ENCODE measurements at places on chromosomes 12 and 14.

- DNase-seq: no peak
These were observed 859.3 kb upstream of the ATXN7L3B start for GRCh38 chr12:73678335-73678734.

GRCh38 chr14:101198398-101199027 lies 295.0 kb upstream of the RTL1 start:
- DNase-seq: no peak

- no peak for DNase-seq
These were observed 60.1 kb upstream of the EIF5 start for GRCh38 chr14:103273745-103274615.

DNA sequence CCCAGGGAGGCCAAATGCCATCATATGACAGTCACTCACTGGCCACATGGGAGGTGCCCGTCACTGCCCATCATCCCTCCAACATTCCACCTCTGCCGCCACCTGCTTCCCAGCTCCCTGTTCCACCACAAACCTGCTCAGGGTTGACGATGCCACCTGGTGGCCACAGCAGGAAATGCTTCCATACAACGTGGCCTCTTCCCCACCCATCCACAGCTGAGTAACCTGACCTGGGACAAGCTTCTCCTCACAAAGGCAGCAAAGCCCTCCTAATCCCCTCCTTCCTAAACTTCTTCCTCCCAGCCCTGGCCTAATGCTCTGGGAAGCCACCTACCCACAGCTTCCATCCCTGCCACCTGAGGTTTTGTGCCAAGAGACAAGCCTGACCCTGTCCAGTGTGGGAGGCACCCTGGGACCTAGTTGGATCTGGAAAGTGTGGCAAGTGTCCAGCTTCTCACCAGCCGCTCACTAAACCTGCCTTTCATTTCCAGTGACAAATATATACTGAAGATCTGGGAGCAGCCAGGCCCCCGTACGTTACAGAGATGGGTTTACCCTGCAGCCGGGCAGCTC lies 4.3 kb downstream of the DEGS2 start:
- DNase-seq: peak; percentile 38

- DNase-seq: no peak
These were observed 5.3 kb upstream of the DAAM1 start for GRCh38 chr14:59183150-59183549.

DNA sequence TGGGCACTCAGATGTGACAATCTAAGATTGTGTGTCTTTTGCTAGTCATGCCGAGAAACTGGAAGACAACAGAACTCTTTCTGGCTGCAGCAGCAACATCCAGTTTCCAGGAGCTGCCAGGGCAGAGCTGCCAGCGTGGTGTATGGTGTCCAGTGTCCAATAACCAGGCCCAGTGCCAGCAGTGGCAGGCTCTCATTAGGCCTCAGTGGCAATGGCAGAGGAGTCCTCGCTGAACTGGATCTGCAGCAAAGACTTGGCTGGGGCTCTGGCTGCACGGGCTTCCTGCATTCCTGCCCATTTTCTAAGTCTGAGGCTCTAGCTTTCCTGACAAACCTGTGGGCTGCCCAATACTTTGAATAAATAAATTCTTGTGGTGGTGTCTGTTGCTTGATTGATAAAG lies 26.2 kb upstream of the PPM1A start:
- DNase-seq: no peak

GRCh38 chr12:118188690-118189371 lies 52.9 kb downstream of the PEBP1 start:
- DNase-seq: no peak

DNA sequence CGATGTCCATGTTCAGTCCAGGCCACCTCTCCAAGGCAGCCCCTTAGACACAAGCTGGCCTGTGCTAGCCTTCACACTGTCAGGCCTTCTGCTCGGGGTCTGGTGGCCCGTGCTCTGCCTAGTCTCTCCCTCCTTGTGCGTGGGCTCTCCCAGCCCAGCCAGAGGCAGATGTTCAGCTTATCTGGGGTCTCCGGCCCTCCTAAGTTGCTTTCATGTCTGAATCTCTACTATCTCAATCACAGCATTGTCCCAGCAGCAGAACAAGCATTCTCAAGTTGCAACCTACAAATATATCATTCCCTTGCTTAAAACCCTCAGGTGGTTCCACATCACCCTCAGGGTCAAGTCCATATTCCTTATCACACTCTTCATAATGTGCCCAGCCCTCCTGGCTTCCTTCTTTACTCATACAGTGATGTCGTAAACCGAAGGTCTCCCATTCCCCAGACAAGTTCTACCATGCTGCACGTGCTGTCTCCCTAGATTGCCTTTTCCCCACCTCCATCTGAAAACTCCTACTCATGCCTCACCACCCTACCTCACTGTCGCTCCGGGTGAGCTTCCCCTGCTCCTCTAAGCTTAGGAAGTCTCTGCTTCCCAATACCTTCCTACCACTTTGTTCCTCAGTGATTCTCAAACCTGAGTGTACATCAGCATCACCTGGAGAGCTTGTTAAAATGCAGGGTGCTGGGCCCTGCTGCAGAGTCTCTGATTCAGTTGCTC lies 1.5 kb downstream of the KRT73 start:
- no peak for DNase-seq

GRCh38 chr14:56143025-56143424 lies 24.8 kb downstream of the PELI2 start:
- DNase-seq: no peak

GRCh38 chr12:47991106-47992061 lies 12.9 kb downstream of the COL2A1 start:
- no peak for DNase-seq

- no peak for DNase-seq
These were observed 99.6 kb upstream of the MDM1 start for GRCh38 chr12:68431786-68432185.

DNA sequence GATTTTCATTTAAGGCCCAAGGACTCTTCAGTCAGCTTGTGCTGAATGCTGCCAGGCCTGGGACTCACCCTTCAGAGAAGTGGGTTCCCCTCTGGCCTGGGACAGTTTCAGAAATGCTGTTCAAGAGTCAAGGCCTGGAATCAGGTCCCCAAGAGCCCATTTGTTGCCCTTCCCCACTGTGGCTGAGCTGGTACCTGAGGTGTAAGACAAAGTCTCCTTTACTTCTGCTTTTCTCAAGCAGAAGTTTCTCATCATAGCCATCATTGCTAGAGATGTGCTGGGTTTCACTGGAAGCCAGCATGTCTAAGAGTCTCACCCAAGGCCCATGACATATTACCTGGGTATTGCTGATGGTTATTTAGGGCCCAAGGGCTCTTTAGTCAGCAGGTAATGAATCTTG lies 8.9 kb downstream of the FANCM start:
- no peak for DNase-seq

- DNase-seq: no peak
These were observed 205.0 kb upstream of the FOXN3 start for GRCh38 chr14:89621791-89622638.

GRCh38 chr12:112149596-112149995 lies 24.2 kb downstream of the TRAFD1 start:
- DNase-seq: no peak

- no peak for DNase-seq
These were observed 340.4 kb downstream of the NAV3 start for GRCh38 chr12:78171061-78171460.

GRCh38 chr12:63994704-63995103 lies 150.2 kb downstream of the SRGAP1 start:
- DNase-seq: no peak

GRCh38 chr12:65881965-65882413 lies 57.7 kb downstream of the HMGA2 start:
- no peak for DNase-seq

DNA sequence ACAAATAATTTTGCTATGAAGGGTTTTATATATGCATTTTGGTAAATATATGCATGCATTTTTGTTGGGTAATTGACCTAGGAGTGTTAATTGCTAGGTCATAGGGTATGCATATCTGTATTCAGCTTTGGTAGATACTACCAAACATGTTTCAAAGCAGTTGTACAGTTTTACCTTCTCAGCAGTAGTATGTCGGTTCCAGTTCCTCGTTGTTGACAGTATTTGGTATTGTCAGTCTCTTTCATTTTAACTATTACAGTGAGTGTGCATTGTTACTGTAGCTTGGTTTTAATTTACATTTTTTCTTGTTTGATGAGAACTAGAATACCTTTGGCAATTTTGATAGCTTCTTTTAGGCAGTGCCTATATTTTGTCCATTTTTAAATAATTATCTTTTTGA lies 98.9 kb downstream of the ARID2 start:
- no peak for DNase-seq

- no peak for DNase-seq
These were observed 73.9 kb upstream of the PAWR start for GRCh38 chr12:79764641-79765040.

- no peak for DNase-seq
These were observed 17.7 kb downstream of the DNAL1 start for GRCh38 chr14:73662487-73662943.

DNA sequence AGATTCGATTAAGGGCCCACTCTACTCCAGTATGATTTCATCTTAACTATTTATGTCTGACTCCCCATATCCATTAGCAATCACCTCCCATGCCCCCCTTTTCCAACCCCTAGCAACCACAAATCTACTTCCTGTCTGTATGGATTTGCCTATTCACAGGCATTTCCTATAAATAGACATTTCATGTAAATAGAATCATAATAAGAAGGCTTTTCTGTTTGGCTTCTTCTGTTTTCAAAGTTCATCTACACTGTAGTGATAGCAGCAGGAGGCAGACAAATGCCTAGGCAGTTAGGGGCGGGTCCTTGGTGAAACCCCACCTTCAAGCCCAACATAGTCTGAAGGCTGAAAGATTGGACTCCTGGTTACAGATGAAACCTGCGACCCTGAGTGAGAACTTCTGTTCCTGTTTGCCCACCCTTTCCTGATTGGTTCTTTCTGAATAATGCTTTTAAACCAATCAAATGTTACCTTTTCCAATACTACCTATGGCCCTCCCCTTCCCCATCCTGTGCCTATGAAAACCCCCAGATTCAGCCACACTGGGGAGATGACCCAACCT lies 62.1 kb upstream of the HECTD1 start:
- no peak for DNase-seq

DNA sequence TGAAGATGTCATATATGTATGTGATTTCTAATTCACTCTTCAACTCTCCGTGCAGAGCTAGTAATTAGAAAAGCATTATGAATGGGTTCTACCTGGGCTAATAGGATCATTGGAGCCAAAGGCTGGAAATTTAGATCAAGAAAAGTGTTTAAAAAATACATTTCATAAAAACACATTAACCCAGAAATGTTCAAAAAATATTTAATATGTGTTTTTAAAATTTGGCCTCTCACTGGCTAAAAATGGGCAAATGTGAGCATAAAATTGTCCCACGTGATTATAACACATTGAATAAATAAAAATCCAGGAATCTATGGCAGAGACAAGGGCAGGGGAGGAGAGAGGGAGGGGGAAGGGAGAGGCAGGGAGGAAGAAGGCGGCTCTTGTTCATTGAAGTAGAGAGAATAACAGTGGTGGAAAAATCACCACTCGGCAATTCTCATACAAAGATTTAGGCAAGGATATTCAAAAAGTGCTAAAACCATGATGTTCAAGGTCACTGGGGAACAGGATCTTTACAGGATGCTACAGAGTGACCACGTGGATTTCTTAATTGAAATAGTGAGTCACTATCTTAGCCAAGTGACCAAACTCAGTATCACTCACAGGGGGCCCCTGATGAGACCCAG lies 38.8 kb downstream of the FBXO21 start:
- no peak for DNase-seq

DNA sequence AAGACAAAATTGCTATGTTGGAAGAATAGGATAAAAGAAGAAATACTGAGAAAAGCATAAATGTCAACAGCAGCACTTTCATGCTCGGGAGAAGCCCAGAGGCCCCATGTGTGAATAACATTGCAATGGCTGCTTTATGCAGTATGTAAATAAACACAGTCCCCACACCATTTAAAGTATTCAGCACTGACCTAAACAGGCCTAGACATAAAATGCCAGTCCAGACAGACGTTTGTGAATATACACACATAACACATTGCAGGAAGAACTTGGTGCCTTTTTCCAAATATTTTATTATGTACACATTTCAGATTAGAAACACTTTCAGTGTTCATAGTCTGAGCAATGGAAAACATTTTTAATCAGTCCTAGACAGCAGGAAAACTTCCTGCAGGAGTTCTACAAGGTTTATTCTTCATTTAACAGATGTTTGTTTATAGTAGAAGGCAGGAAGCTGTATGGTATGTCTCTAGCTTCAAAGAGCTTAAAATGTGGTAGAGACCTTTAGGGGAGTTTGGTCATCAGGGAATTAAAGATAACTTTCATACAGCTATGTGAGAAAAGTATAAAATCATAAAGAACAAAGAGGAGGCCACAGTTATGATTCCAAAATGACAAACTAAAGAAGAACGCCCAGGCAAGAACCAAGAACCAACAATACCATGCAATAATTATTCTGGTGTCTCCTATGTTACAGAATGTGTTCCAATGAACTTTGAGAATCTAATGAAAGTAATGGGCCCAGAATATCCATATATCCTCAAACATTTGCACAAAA lies 30.6 kb upstream of the SLC38A2 start:
- DNase-seq: no peak

DNA sequence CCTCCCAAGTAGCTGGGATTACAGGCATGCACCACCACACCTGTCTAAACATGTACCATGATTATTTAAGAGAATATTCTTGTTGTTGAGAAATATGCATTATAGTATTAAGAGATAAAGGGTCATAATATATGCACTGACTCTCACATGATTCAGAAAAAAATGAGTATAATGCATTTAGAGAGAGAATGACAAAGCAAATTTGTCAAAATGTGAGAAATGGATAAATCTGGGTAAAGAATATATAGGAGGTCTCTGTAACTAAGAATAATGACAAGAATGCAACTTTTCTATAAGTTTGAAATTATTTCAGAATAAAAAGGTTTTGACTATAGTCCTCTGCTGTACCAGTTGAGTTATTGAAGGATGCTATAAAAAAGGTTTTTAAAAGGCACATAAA lies 28.1 kb upstream of the ZNF740 start:
- no peak for DNase-seq

- DNase-seq: peak; percentile 21
These were observed 600 bp downstream of the PNN start for GRCh38 chr14:39175445-39176262.

DNA sequence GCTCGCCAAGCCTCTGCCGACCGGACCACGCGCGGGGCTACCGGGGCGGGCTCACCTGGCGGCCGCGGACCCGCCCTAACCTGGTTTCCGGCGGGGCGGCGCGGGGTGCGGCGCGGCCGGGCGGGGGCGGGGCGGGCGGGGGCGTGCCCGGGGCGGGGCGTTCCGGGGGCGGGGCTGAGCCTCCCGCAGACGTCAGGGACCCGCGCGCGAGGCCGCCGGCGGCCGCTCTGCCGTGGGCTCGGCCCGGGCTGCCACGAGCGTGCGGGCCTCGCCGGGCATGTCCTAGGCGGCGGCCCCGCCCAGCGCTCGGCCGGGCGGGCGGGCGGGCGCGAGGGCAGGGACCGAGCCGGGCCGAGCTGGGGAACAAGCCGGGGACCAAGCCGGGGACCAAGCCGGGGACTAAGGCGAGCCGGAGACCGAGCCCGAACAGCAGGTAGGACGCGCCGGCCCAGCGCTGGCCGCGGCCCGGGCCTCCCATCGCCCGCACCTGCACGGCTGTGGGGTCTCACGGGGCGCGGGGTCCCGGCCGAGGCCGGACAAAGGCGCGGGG lies at the start of gene CEP170B:
Gene CEP170B (plus strand): TSS at position 188 of the 550 bp plus-strand sequence. CDS start 3,183 bp downstream, outside the sequence.
- peak; percentile 27 for DNase-seq

- DNase-seq: no peak
These were observed 21.0 kb downstream of the DIO3 start for GRCh38 chr14:101582294-101582693.

GRCh38 chr12:49553512-49554088 lies 14.3 kb downstream of the MCRS1 start:
- DNase-seq: no peak
